ENCODE measurements at places on chromosomes 5 and 9. TPM values are rescaled to one million over a fixed set of nuclear protein-coding genes. Genes with fewer than 3 reads are reported as not detected.
A peak's percentile ranks its signal among the peaks of the same experiment; 100 is the strongest.

ORM1 gene
- not detected for total RNA-seq

DRD1 gene
- 0.19 TPM for total RNA-seq

- H3K27ac ChIP-seq = no peak overlapping the region
- H3K36me3 ChIP-seq = no peaks in the 10 kb centered on the region
- DNase-seq = peak; percentile 3
- no peaks in the 10 kb centered on the region for H3K4me1 ChIP-seq
- no peaks in the 10 kb centered on the region for H3K27me3 ChIP-seq
Observed at GRCh38 chr5:92687821-92688722, 892.9 kb downstream of the NR2F1-AS1 start.

DNA sequence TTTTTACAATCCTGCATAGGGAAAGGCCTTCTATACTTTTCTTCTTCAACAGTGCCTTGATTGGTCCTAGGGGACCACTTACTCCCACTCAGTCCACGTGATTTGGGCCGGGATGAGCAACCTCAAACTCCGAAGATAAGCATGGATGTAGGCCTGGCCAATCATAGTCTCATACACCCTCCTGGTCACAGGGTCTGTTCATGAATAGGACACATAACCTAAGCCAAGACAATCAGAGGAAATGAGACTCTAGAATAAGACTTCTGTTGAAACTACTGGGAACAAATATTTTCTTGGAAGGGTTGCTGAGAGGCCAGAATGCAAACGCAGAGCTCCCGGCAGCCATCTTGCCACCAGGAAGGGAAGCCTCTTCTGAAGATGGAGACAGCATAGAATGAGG, 68.1 kb downstream of the ARL15 start:
- DNase-seq = no peak
- no peaks in the 10 kb centered on the region for H3K27me3 ChIP-seq
- no peak overlapping the region for H3K27ac ChIP-seq
- H3K4me3 ChIP-seq = no peak overlapping the region

DNA sequence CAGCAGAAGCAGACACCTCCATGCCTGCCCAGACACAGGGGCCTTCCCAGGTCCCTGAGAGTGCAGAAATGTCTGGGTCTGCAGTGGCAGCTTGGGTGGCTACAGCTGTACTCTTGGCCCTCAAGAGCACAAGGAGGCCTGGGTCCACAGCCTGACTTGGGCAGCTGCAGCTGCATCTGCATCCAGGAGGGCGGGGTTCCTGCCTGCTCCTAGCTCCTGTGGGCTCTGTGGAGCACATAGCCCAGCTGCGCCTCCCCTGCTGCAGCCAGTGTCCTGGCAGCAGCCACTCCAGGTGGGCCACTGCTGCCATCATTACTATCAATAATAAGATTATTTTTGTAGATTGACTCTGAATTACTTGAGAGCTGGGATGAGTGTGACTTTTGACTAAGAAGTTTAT, 162.0 kb upstream of the PTCH1 start:
- H3K4me1 ChIP-seq = no peaks in the 10 kb centered on the region
- H3K4me3 ChIP-seq = no peak overlapping the region
- no peaks in the 10 kb centered on the region for H3K27me3 ChIP-seq
- no peak overlapping the region for H3K27ac ChIP-seq
- DNase-seq = no peak

GRCh38 chr5:1747079-1747802, 52.4 kb downstream of the MRPL36 start:
- no peaks in the 10 kb centered on the region for H3K27me3 ChIP-seq
- H3K4me3 ChIP-seq = no peak overlapping the region
- no peak for DNase-seq

DNA sequence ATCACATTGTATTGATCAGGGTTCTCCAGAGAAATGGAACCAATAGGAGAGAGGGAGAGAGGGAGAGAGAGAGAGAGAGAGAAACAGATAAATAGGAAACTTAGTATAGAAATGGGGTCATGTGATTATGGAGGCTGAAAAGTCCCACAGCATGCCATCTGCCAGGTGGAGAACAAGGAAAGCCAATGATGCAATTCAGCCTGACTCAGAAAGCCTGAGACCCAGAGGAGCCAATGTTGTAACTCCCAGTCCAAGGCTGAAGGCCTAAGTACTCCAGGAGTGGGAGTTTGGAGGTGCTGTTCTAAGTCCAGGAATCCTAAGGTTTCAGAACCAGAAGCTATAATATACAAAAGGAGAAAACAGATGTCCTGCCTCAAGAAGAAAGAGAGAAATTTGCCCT, 48.4 kb upstream of the ISOC1 start:
- no peaks in the 10 kb centered on the region for H3K4me1 ChIP-seq
- no peak for DNase-seq
- H3K36me3 ChIP-seq = no peaks in the 10 kb centered on the region
- no peaks in the 10 kb centered on the region for H3K27me3 ChIP-seq
- H3K4me3 ChIP-seq = no peak overlapping the region

DNA sequence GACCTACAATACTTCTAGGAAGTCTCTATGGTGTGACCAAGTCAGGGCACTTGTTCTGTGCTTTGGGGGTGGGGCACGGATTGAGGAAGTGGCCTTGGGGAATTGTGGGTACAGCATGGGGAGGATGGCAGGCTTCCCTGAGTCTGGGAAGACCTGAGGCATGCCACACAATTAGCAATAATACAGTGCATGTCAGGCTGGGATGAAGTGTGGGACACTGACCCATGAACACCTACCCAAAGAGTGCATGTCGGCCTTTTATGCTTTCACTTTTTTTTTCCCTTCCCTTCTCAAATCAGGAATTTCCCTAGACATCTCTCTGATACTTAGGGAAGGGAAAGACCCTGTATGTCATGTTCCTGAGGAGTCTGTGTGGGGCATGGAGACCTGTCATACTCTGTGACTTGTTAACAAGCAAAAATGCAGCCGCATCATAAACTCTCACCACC, 146.4 kb downstream of the PALM2AKAP2 start:
- H3K4me3 ChIP-seq = no peak overlapping the region
- H3K36me3 ChIP-seq = no peaks in the 10 kb centered on the region
- H3K27me3 ChIP-seq = no peaks in the 10 kb centered on the region
- no peaks in the 10 kb centered on the region for H3K4me1 ChIP-seq

DNA sequence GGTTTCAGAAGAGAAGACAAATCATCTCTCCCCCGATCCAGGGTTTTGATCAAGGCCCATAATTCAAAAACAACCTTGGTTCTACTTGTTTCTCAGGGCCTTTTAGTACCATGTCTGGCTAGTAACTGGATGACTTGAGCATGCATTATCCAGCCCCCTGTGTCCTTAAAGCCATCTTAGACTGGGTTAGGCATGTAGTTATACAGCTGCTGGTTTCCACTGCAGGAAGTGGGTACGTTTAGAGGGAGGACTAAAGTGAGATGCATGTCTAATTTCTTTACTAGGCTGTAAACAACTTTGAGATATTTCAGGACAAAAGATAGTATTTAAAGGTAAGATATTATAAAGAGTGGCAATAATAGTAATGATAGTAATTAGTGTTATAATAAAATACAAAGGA, 372.0 kb downstream of the PLK2 start:
- H3K4me3 ChIP-seq = no peak overlapping the region
- no peaks in the 10 kb centered on the region for H3K4me1 ChIP-seq
- no peak overlapping the region for H3K27ac ChIP-seq
- DNase-seq = no peak

GRCh38 chr9:133105461-133105770, 15.6 kb downstream of the RALGDS start:
- no peak for DNase-seq
- no peak overlapping the region for H3K4me3 ChIP-seq
- H3K4me1 ChIP-seq = peaks cover 8% of the 10 kb centered on the region
- H3K27me3 ChIP-seq = no peaks in the 10 kb centered on the region
- peaks cover 5% of the 10 kb centered on the region for H3K36me3 ChIP-seq
- H3K27ac ChIP-seq = no peak overlapping the region

- H3K27me3 ChIP-seq = no peaks in the 10 kb centered on the region
- no peak overlapping the region for H3K27ac ChIP-seq
- no peaks in the 10 kb centered on the region for H3K4me1 ChIP-seq
- no peak overlapping the region for H3K4me3 ChIP-seq
- H3K36me3 ChIP-seq = no peaks in the 10 kb centered on the region
- DNase-seq = no peak
Observed at GRCh38 chr9:82168585-82168984, 180.0 kb downstream of the SPATA31D1 start.

DNA sequence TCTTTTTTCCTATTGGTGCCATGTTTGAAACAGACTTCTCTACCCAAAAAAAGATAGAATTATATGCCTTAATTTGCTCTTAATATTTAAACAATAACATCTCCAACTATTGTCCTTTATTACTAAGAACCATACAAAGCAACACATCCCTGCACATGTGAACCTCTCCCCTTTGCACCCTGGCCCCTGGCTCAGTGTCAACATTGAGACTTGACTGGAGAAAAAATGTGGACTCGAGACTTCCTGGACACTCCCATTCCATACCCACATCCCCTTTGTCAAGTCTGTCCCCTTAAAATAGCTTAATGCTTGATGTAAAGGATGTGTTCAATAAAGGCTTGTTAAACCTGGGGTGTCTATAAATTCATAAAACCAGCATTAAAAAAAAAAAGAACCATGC, 53.2 kb downstream of the TTC39B start:
- peaks cover 8% of the 10 kb centered on the region for H3K4me1 ChIP-seq
- no peak overlapping the region for H3K4me3 ChIP-seq
- DNase-seq = no peak
- no peaks in the 10 kb centered on the region for H3K27me3 ChIP-seq
- no peaks in the 10 kb centered on the region for H3K36me3 ChIP-seq
- H3K27ac ChIP-seq = no peak overlapping the region
